ENCODE measurements at places on chromosomes 5 and 9.

DNA sequence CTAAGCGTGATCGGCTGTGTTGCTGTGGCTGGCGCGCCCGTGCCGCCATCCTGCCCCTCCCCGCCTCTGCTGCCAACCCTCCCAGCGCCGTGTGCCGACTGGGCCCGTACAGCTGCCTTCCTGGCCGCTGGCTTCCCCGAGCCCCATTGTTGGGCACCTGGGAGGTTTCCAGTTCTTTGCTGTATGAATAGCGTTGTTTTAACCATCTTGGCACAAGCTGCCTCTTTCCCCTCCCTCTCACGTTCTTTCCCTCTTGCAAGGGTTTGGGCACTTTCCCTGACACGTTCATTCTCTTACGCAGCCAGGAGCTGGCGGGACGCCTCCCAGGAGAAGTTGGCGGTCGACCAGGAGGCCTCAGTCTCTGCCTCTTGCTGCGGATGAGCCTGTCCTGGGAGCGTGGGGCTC, 43.1 kb upstream of the RXRA start:
- DNase-seq, result no peak

DNA sequence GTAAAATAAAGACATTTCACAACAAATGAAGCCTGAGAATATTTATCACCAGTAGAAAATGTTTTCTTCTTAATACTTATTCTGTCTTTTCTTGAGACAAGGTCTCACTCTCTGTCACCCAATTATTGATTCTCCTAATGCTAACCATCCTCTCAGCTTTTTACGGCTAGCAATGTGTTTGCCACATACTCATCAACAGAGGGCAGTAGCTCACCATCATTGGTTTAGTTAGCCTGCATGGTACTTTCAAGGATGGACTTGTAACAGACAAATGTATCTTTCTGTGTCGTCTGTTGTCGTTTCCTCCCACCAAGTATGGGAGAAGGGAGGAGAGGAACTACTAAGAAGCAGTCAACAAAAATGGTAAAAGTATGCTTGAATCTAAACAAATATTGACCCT, 5.9 kb upstream of the ACO1 start:
- peak; percentile 43 for DNase-seq

DNA sequence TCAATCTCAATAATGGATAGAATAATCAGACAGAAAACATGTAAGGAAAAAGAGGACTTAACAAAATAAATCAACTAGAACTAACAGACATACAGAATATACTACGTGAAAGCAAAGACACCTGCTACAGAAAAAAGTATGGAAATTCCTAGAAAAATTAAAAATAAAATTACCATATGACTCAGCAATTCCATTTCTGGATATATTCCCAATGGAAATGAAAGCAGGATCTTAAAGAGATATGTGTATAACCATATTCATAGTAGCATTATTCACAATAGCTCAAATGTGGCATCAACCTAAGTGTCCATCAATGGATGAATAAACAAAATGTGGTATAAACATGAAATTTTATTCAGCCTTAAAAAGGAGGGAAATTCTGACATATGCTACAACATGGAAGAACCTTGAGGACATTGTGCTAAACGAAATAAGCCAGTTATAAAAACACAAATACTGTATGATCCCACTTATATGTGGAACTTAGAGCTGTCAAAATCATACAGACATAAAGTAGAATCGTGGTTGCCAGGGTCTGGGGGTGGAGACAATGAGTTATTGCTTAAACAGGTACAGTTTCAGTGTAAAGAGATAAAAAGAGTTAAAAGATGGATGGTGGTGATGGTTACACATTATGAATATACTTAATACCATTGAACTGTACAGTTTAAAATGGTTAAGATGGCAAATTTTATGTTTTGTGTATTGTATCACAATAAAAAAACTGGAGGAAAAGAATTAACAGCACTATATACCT, 6.9 kb downstream of the PLAA start:
- DNase-seq, result no peak

DNA sequence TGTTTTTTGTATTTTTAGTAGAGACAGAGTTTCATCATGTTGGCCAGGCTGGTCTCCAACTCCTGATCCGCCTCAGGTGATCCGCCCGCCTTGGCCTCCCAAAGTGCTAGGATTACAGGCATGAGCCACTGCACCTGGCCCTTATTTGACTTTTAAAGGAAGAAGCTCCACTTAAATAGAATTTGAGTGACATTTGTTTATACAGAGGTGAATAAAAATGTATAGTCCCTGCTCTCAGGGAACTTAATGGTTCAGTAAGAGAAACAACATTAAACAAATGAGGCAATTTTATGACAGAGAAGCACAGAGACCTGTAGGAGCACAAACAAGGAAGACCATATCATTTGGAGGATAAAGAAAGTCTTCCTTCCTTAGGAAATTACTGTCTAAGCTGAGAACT, 65.7 kb downstream of the C9orf152 start:
- no peak for DNase-seq

- DNase-seq, result no peak
Measured at GRCh38 chr9:134605351-134605965, 36.1 kb upstream of the COL5A1 start.

GRCh38 chr5:67350618-67351201, 154.1 kb upstream of the CD180 start:
- DNase-seq, result peak; percentile 49

DNA sequence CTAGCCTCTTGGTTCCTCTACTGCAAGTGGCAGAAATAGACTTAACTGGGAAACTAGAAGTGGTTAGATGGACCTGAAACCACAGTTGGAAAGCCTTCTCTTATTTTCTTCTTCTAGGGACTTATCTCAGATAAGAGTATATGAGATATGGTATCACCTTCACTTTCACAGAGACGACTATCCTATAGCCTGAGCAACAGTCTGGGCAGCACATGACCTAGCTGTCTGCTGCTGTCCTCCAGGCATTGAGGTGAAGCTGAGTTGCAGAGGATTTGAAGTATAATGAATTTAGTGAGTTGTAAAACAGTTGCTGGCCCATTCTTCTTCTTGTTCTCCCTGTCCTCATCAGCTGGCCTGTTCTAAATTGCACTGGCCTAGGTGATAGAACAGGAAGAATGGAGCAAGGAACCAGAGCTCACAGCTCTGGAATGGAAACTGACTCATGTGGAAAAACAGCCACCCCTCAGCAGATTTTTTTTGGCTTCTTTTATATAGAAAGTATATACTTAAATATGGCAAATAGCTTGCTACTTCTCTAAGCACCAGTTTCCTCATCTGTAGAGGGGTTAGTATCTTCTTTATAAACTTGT, 27.8 kb downstream of the RECK start:
- DNase-seq, result no peak

DNA sequence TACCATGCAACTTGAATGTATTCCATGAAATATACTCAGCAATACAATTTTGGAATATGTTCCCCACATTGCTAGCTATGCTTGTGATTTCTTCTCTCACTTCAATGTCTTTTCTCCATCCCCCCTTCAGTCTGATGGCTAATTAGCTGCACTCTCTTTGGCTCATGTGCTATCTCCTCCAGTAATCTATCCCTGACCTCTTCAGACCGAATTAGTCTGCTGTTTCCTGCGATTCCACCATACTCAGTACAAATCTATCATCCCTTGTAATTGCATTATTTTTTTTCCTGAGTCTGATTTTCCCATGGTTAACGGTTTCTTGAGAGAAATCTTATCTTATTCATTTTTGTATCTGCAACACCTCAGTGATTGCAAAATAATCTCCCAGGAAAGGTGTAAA, 360.7 kb upstream of the CDH10 start:
- DNase-seq, result peak; percentile 8

- DNase-seq, result no peak
Measured at GRCh38 chr5:68048516-68048915, 167.0 kb upstream of the PIK3R1 start.

- no peak for DNase-seq
Measured at GRCh38 chr5:157990583-157991181, 131.7 kb upstream of the CLINT1 start.

DNA sequence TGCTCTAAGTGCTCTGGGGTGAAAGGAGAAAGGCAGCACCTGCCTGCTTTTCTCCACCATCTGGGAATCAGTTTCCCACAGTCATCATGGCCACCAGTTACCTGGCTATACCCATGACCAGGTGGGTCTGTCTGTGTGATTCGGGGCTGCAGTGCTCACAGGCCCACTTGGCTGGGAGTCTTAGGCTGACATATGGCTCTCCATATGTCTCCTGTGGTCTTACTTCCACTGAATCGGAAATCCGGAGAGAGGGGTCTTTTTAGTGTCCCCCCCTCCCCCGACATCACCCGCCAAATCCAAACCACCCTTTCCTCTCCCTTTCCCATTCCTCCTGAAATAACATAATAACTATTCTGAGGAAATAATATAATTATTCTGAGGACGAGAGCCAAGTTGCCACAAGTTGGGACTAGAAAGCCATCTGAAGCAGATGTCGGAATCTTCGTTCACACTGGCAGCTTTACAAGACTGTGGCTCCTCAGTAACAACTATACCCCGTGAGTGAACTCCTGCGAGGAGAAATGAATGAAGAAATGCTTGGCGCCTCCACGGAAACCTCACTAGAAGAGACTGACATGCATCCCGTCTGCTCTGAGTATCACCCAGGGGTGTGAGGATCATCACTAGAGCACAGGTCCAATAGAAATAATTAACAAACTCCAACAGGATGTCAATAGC, 143.4 kb downstream of the MYO10 start:
- DNase-seq, result no peak

- DNase-seq, result no peak
Measured at GRCh38 chr5:151383011-151383410, 35.7 kb upstream of the SLC36A2 start.

DNA sequence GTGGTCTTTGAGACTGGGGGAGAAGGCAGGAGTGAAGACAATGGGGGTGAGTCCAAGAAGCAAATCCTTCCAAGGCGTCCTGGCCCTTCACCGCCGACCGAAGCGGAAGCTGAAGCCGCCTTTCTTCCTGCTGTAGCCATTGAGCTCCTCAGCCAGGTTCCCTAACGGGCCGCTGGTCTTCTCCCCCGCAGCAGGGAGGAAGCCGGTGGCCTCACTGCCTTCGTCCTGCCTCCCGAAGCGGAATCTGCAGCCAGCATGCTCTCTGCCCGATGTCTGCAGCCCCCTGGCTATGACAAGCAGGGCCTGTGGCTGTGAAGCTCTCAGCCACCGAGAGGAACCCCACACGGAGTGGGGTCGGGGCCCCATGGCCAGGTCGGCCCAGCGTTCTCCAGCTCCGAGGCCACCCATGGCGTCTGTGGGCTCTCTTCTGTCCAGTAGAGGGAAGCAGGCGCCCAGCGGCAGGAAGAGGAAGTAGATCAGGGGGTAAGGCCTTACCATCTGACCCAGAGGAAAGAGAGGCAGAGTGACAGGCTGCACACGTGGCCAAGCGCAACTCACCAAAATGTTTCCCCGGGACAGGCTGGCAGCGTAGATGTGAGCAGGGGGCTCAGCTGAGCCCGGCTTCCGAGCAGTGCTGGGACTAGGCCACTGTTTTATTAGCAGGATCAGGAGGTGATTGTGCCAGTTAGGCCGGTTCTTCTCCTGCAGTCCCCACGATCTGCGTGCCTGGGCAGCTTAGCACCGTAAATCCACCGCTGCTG, 3.1 kb downstream of the QRFP start:
- DNase-seq, result peak; percentile 55

DNA sequence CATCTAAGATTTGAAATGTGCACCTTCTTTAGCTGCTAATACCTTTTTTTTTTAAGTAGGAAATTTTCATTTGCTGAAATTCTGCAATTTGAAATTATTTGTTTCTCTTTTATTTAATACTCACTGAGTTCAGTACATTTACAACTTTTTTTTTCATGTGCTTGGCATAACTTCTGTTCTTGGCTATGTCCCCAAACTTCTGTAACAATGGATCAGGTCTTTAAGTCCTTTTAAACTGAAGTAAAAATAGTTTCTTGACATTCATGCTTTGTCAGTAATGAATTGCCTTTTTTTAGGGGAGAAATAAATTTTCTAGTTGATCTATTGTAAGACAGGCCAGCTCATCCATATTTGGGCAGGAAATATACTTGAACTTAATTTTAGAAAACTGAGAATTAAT, 41.5 kb downstream of the EDIL3 start:
- DNase-seq, result no peak

GRCh38 chr9:15187589-15187988, 119.4 kb downstream of the TTC39B start:
- DNase-seq, result no peak

- no peak for DNase-seq
Measured at GRCh38 chr5:72673623-72674022, 142.8 kb upstream of the TNPO1 start.

GRCh38 chr9:96148634-96149532, 153.1 kb downstream of the HSD17B3 start:
- no peak for DNase-seq

Measured in BE2C (cell line).